Endothelial cell of umbilical vein (primary cell): ENCODE measurements at places on chromosomes 12 and 14. TPM values are rescaled to one million over a fixed set of nuclear protein-coding genes. Genes with fewer than 3 reads are reported as not detected.

Gene NAP1L1
- 78.8 and 127 TPM in 2 replicates for polyA plus RNA-seq

Gene CMA1
- not detected in 2 replicates for polyA plus RNA-seq

DNA sequence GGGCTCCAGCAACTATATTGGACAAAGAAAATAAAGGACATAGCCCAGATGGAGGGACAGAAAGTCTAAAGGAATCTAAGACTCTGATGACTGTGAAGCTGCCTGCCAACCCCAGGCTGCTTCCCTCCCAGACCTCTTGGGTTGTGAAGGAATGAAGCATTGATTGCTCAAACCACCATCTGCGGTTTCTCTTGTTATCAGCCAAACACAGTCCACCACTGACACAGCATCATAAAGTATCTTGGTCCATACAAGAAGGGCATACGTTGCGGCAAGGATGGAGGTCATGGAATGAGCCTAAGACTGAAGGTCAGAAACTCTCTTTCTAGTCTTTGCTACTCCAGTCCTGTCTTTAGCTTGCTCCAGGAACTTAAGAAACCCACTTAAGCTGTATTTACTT, 58.5 kb upstream of the PLXNC1 start:
- DNase-seq: no peak

- DNase-seq: no peak
Measured at GRCh38 chr14:88346048-88346639, 23.1 kb upstream of the KCNK10 start.

- DNase-seq: no peak
Measured at GRCh38 chr12:601976-602699, 61.1 kb downstream of the NINJ2 start.

Gene XPOT
- polyA plus RNA-seq: 19.0 and 21.9 TPM in 2 replicates

- no peak for DNase-seq
Measured at GRCh38 chr12:30878024-30878423, 48.5 kb upstream of the TSPAN11 start.

- DNase-seq: no peak
Measured at GRCh38 chr12:112032292-112032691, 19.1 kb downstream of the ERP29 start.

Gene CLBA1
- polyA plus RNA-seq: 4.9 and 5.2 TPM in 2 replicates

GRCh38 chr12:92088805-92089204, 56.8 kb downstream of the BTG1 start:
- DNase-seq: no peak

Gene RPGRIP1
- not detected in 2 replicates for polyA plus RNA-seq

Gene KCNH3
- polyA plus RNA-seq: 0.13 and 0.14 TPM in 2 replicates

Gene PPFIA2
- not detected in 2 replicates for polyA plus RNA-seq

Gene OAS2
- polyA plus RNA-seq: 1.3 and 1.7 TPM in 2 replicates
